ENCODE measurements at places on chromosomes 16 and 17.

DNA sequence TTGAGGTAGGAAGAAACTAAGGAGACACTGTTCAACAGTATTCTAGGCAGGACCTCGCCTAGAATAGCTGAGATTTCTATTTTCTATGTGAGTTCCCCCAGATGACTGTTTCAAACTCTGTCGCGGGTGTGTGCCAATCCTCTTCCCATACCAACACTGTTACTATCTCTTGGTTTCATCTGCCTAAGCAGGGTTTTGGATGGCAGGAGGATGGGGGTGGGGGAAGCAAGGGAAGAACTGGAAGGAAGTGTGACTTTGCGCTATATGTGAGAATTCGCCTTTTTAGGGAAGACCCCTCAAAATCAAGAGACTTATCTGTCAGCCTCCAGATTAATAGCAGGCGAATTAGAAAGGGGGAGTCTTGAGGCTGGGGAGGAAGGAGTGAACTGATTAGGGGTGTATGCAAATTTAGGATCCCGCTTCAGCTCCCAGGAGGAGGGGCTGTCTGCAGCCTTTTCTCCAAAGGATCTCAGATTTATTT lies 521 bp upstream of the G6PC3 start:
- peak; percentile 68 for DNase-seq

DNA sequence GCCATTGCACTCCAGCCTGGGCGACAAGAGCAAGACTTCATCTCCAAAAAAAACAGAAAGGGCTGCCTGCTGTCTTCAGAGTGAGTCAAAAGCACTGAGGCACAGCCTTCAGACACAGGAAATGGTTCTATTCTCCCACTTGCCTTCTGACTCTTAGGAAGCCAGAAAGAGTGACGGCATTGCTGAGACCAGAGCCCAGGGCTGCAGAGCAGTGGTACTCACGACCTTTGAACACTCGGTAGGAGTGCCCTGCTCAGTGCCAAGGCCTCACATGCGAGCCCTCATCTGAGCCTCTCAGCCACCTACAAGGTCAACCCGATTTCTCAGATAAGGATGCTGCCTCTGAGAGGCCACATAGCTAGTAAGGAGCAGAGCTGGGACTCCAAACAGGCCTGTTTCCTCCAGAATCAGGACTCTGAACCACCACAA lies 3.5 kb upstream of the ITGAE start:
- DNase-seq, result no peak

DNA sequence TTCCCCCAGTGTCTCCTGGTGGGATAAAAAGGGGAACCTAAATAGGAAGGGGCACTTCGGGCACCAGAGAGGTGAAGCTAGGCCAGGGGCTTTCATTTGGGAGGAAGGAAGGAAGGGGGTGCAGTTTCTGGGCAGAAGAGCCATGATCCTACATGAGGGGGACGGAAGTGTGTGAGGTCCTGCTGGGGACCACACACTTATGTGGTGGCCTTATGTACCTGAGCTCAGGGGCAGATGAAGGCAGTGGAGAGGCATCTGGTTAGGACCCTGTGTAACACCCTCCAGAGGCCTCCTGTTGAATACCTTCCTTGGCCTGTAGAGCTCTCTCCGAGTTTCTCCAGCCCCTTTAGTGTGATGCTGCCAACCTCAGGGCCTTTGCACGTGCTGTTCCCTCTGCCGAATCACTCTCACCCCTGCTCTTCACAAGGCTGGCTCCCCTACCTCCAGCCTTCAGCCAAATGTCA lies 21.2 kb downstream of the IGFBP4 start:
- no peak for DNase-seq

- peak; percentile 77 for DNase-seq
These were observed 217.0 kb upstream of the CIBAR2 start for GRCh38 chr16:85329059-85329812.

DNA sequence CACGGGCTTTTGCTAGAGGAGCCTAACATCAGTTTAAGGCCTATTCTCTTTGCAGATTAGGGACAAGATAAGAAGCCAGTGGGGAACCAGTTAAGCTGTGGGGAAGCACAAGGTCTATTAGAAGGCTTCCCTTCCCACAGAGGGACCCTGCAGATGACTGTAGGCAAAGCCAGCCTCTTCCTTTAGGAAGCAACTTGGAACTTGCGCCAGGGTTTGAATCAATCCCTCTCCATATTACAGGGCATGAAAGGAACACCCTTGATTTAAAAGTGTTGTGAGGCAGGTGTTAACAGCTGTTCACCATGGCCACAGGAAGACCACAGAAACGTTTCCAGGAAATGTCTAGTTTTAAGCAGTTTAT lies 77.3 kb downstream of the RPTOR start:
- DNase-seq, result no peak

- no peak for DNase-seq
These were observed 34.5 kb upstream of the TNRC6A start for GRCh38 chr16:24694931-24695330.

GRCh38 chr16:22815863-22816262 lies 1.9 kb downstream of the HS3ST2 start:
- no peak for DNase-seq

- DNase-seq, result no peak
These were observed 24.2 kb downstream of the GPRC5B start for GRCh38 chr16:19860166-19861041.

GRCh38 chr17:72931163-72931562 lies 161.3 kb downstream of the SLC39A11 start:
- no peak for DNase-seq

- DNase-seq, result no peak
These were observed 23.6 kb downstream of the CENPV start for GRCh38 chr17:16329519-16330271.

GRCh38 chr16:23962001-23962400 lies 126.2 kb downstream of the PRKCB start:
- DNase-seq, result no peak

Measured in trophoblast cell (in vitro differentiated cells and primary cell).